T-helper 2 cell treated with Interferon-gamma antibody and Interleukin-4, amounts not matched to agents 5 μg/mL and 100 μg/mL, for 36 hours (primary cell): ENCODE measurements at places on chromosomes 2 and 18.

- no peak for DNase-seq
Observed at GRCh38 chr2:19299032-19299431, 59.4 kb downstream of the OSR1 start.

DNA sequence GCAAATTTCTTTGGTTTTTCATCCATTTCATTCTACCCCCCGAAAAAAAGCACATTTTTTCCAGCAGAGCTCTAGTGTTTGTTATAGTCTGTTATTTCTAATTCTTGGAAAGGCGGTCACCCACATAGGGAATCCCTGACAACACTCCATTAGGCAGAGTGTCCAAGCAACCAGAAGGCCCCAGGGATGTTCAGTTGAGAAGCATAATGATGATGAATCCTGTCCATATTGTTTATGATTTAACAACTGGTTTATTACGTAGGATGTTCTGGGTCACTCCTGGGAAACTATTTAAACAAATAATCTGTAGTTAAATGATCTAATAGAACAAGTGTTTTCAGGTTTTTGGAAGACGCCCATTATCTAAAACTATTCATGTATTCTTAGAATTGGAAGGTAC lies 388.7 kb downstream of the TNS1 start:
- no peak for DNase-seq

- no peak for DNase-seq
Observed at GRCh38 chr2:240922982-240923537, 16.9 kb downstream of the CROCC2 start.

- DNase-seq = no peak
Observed at GRCh38 chr2:37205689-37206341, 9.5 kb downstream of the CEBPZOS start.

GRCh38 chr2:217326238-217327022 lies 466.6 kb upstream of the TNP1 start:
- DNase-seq = no peak

DNA sequence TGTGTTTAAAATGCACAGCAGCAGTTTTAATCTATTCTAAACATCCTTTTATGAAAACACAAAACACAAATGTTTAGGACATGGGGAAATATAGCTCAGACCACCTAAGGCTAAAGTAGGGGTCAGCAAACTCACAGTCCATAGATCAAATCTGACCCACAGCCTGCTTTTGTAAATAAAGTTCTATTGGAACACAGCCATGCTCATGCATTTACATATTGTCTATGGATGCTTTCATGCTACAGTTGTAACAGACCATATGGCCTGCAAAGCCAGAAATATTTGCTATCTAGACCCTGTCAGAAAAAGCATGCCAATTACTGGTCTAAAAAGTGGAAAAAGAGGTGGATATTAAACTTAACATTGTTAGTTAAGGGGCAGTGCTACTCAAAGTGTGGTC lies 1105.4 kb upstream of the KLHL29 start:
- no peak for DNase-seq

DNA sequence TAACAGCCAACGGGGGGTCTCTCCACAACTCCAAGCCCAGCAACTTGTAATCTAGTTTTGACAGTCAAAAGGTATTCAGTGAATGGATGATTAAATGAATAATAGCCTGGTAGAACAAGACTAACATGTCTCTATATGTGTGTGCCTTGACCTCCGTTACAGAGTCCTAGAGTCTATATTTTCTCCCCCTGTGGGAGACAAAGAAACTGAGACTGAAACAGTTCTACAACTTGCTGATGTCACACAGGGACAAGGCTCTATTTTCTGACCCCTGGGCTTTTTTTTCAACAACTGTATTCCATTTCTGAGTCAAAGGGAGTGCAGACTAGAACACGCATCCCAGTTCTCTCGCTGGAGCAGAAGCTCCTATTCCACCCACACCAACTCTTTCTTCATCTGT lies 223.6 kb upstream of the AGAP1 start:
- DNase-seq = no peak

- DNase-seq = no peak
Observed at GRCh38 chr18:73948497-73948896, 199.1 kb downstream of the FBXO15 start.

- no peak for DNase-seq
Observed at GRCh38 chr2:10289352-10289751, 13.4 kb upstream of the HPCAL1 start.

- DNase-seq = no peak
Observed at GRCh38 chr2:85393836-85394235, 16.3 kb downstream of the CAPG start.

DNA sequence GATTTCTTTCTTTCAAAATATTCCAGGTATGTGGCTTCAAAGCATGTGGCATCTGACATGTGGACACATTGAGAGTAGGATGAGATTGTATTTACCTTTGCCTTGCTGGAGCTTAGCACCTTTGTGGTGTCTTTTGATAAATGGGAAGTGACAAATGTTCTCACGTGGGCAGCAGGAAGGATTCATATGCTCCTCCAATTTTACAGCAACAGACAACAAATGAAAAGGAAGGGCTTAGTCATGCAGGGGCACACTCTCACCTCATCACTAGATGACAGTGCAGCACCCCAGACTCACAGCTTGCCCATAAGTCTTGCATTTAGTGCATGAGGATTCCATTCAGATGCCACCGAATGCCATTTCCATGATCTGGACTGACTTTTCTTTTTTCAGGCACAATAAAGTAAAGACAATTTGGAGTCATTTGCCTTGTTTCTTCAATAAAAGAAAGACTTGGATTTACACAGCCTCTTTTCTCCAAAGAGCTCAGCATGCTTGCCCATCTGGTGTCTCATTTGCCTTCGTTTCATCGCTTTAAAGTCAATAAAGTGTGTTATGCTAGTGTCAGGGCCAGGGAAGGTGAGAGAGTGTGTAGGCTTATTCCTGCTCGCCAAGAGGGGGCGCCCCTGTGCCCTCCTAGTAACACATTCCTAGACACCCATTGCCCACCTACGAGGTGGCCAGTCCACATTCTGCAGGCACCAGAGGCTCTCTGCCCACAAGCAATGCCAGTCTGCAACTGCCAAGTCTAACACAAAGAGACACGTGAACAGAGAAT lies 39.6 kb upstream of the DAPL1 start:
- DNase-seq = no peak

GRCh38 chr2:14716319-14716718 lies 83.8 kb downstream of the LRATD1 start:
- DNase-seq = no peak

DNA sequence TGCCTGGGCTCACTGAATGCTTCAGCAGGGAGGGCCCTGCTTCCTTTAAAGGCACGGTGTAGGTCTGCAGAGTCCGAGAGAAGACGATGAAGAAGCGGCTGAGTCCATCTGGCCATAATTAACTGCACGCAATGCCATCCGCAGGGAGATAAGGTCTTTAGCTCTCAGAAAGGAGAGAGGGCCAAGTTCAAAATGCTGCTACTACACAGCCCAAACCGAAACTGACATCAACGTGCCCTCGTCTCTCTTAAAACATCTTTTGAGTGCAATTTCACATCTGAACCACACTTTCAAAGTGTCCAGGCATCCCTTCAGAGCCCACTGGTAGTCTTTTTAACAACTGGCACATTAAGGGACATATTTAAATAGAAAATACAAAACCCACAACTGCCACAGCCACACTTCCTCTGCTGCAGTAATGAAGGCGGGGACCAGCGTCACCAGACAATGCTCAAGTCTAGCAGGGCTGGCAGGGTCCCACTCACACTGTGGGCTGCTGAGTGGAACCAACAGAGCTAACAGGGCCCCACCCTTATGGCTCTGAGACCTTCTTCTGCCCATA lies 35.8 kb downstream of the ST3GAL5 start:
- peak; percentile 49 for DNase-seq

DNA sequence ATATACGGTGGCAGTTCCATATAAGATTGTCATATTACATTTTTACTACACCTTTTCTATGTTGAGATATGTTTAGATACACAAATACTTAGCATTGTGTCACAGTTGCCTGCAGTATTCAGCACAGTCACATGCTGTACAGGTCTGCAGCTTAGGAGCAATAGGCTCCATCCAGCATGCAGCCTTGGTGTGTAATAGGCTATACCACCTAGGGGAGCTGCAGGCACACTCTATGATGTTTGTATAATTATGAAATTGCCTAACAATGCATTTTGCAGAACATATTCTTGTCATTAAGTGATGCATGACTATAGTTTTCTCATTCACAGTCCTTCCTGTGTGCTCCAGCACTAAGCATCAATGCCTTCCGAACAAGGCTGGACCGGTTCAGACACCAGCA lies 133.4 kb downstream of the NDUFA10 start:
- no peak for DNase-seq

DNA sequence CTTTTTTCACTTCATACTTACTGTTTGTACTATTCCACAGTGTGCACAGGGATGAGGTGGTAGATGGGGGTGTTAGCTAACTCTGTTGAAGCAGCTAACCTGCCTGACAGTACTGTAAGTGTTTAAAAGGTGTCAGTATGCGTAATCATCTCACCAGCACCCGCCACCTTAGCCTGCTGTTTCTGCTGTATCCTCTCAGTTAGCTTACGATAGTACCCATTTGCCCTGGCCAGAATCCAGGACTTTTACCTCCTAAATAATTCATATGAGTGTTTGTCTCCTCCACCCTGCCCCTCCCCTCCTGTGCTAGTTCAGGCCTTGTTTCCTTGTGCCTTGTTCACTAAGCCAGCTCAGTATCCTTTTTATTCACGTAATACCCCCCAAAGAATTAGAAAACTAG lies 34.2 kb downstream of the TRAPPC12 start:
- no peak for DNase-seq

DNA sequence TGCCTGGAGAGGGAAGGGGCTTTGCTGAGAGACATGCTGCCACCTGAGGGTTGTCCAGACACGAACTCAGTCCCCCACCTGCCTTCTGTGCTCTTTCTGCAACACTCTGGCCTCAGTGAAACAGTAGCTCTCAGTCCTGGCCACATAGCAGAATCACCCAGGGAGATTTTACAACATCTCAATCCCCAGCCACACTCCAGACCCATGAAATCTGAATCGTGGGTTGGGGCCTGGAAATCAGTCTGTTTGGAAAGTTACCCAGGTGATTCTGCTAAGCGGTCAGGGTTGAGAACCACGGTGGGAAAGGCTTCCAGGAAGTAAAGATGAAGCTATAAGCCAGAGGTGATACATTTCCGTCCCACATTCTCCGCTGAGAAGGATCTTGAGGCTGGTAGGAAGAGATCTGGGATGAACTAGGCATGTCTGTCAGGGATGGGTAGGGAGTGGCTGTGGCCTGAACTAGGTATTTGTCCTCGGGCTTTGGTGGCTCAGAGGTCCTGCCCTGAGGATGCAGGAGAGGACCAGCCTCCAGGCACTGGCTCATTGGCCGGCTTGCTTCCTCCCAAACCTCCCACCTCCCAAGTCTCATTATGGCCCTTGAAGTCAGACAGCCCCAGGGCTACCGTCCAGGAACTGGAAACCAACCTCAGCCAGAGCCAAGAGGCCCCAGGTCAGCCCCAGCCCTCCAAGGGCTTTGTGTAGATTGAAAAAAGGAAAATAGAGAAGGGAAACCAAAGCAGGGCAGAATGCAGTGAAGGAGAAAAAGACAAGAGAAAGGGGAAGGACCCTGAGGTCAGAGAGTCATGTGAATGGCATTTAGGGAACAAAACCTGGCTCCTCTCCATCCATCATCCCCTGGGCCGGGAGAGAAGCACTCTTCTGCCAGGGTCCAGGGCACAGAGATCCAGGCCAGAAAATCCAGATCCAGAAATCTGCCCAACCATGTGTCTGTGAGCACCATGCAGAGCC lies 119.6 kb downstream of the ZFP36L2 start:
- DNase-seq = no peak

DNA sequence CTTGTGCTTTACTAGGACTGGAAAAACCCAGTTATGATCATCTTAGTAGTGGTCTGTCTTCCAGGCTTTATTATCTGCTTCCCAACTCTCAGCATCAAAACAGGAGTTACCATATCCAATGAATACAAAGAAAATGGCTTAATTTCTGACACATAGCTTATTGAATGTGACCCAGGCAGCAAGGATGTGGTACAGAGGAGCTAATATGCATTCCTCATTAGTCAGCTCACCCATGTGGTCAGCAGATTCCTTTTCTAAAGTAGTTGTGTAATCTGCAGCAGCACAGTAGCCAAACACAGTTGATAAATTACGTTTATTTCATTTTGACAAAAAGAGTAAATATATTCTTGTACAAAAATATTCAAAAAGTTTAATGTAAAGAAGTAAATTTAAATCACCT lies 43.6 kb downstream of the TSPYL6 start:
- DNase-seq = no peak

- DNase-seq = no peak
Observed at GRCh38 chr2:160353166-160353565, 140.4 kb downstream of the RBMS1 start.

DNA sequence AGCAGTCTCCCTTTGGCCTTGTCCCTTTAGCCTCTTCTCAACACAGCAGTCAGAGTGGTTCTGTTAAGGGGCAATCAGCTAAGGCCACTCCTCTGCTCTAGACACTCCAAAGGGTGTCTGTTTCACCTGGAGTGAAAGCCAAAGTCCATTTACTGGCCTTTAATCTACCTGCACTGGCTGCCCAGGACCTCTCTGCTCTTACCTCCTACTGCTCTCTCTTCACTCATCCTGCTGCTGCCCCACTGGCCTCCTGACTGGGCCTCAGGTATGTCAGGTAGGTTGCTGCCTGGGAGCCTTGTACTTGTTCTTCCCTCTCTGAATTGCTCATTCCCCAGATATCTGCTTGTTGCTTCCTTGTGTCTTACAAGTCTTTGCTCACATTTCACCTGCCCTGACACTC lies 68.2 kb downstream of the PIKFYVE start:
- DNase-seq = no peak

DNA sequence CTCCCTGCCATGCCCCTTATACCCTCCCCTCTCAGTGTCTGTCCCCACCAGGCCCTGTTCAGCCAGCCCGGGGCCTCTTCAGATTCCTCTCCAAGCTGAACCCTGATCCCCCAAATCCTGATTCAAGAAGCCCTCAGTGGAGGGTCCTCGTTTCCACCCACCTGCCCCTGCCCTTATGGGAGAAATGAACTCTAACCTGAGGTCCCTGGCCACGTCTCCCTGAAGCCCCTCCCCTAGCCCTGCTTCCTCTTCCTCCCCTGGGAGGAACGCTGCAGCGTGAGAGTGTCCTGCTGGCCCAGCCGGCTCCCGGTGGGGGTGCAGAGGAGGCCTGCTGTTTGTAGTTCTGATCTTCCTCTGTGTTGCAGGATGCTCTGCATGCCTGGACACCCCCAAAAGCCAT lies 56.7 kb upstream of the GLI2 start:
- DNase-seq = no peak

- DNase-seq = no peak
Observed at GRCh38 chr2:224798180-224798579, 82.0 kb upstream of the CCDC195 start.

GRCh38 chr18:28512357-28512756 lies 335.4 kb upstream of the CDH2 start:
- DNase-seq = no peak

DNA sequence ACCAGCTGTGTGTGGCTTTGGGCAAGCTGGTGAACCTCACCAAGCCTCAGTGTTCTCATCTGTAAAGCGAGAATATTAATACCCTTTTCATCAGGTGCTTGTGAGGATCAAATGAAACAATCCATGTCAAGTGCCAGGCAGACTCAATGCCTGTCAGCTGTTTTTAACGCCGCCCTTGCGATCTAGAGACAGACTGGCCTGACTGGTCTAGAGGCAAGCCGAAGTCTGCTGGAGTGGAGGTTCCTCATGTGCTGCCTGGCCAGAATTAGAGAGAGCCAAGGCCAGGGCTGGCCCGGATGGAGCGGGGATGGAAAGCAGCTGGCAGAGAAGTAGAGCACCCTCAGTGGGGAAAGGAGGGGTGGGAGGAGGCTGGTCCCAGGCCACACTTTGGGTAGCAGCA lies 74.5 kb upstream of the B3GNT7 start:
- DNase-seq = no peak
